ENCODE measurements at places on chromosomes 7 and 10.

GRCh38 chr7:50795253-50795652, 12.6 kb upstream of the GRB10 start:
- no peak for DNase-seq

DNA sequence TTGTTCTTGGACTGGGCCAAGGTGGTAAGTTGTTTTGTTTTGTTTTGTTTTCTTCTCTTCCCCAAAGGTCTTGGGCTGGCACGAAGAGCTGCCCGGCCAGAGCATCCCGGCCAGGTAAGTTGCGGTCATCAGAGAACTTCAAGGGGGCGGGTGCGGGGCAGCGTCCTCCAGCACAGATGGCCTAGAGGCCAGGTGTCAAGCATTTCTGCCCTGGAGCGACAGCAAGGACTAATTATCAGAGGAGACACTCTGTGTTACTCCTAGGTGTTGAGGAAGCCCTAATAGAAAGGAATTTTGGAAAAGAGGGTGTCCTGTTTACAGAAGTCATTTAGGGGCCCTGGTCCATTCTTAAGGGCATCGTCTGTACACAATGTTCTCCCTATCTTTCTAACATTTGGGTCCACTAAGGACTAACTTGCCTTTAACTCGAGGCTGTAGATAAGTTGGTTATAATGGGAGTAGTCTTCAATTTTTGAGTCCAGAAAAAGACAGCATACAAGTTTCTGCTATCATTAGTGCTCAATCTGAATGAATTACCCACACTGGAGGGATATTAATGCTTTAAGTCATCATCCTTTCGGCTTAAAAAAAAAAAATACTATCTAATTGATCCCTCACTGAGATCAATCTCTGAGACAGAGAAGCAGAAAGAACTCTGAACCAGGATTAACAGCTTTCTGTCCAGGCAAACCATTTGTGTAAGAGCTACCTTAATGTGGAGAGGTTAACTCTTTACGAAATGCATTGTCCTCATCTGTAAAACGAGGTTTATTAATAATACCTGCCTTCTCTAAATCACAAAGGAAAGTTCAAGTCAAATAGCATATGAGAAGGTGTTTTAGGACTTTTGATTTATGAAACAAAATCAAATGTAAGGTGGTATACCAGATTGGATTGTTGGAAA, 1.5 kb downstream of the ITGB8 start:
- DNase-seq, result no peak

- no peak for DNase-seq
These were observed 206.1 kb downstream of the RAMP3 start for GRCh38 chr7:45363669-45364068.

GRCh38 chr10:100803492-100803891, 58.1 kb downstream of the PAX2 start:
- no peak for DNase-seq

DNA sequence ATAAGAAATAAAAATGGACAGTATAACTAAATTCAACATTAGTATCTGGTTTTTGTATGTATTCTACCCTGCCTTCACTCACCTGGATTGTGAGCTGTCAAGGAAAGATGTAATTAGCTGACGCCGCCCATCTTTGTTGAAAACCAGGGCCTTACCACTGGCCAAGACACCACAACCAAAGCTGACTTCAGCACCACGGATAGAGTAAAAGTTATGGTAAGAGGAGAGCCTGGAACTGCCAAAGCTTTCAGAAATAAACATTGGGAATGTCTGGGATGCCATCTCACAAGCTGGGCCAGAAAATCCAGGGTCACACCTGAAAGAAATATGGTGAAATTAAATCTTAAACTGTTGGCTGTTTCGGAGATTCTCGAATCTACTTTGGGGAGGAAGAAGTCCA, 190.1 kb upstream of the SLC26A5 start:
- DNase-seq, result no peak

DNA sequence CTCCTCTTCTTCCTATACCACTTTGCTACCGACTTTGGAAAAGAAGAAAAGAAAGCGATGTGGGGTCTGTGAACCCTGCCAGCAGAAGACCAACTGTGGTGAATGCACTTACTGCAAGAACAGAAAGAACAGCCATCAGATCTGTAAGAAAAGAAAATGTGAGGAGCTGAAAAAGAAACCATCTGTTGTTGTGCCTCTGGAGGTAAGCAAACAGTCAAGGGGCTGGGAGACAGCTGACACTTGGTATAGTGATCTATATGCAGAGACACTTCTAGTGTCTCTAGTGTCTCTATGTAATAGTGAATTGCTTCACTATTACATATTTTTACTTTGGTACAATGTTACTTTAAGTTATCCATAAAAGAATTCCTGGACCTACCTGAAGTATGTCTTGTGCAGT, 13.9 kb downstream of the TET1 start:
- DNase-seq, result no peak

- DNase-seq, result no peak
These were observed 2.4 kb upstream of the NKX6-2 start for GRCh38 chr10:132788180-132788830.

DNA sequence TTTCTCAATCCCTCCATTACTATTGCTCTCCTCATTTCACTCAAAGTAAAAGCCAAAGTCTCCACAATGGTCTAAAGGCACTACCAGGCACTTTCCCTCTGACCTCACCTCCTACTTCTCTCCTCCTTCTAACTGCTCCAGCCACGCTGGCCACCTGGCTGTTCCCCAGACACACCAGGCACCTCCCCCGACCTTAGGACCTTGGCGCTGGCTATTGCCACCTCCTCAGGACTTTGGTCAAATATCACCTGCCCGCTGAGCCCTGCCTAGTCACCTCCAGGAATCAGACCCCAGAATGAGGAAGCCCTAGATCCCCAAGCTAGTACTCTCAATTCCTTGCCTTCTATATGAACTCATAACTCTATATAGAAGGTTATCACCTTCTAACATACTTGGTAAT, 66.2 kb upstream of the STEAP1B start:
- no peak for DNase-seq

DNA sequence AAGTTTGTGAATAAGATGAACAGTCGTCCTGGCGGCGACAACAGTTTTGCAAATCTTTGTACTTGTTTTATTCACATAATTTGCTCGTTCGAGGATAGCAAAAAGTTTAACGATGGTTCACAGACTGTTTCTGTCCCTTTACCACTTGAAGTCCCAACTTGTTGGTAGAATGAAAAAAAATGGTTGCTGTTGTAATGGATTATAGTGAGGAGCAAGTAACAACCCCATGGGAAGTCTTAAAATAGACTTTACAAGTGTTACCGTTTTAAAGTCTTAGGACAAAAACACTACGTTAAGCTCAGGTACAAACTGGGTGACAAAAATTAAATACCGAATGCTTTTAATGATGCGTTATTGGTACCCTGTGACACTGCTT, 589 bp downstream of the LSM8 start:
- DNase-seq, result no peak

DNA sequence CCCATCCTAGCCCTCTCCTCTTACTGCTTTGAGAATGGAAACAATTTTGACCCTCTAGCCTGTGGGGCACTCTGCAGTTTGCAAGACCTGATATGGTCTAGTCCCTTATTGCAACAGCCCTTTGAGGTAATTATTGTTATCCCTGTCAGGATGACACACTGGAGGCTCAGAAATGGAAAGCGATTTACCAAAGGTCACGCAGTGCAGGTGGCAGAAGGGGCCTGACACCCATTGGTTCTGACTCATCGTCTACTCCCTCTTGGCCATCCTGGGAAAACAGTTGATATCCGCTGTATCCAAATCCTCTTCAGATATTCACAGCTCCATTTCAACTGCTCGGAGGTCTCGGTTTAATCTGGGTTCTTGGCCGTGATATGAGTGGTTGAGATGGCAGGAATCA, 44.7 kb upstream of the AQP1 start:
- no peak for DNase-seq

DNA sequence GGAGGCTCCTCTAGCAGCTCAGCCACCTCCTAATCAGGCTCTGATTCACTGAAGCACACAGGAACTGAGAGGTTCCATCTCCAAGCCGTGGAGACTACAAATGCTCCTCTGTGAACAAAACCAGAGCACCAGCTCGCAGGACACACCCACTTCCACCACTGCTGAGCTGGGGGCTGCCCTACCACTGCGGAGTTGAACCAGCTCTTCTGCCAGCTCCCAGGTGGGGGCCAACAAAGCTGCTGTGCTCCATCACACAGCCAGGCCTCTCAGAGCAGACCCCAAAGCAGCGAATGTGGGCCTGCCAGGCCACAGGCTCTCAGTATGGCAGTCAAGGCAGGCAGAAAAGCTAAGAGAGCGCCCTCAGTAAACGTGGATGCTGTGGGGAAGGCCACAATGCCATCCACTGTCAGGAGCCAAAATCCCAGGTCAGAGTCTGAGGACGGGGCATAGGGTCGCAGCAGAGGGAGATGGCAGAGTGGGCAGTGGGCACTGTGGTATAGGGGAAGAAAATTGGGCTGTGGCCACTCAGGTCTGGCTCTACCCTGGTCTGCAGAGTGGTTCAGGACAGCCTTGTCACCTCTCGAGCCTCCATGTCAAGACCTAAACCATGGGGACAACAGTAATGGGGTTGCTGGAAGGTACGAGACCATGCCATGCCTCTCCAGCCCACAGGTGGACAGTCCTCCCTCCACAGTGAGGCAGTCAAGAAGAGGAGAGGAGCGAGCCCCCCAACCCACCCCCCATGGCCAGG, 82.1 kb downstream of the GRID1 start:
- DNase-seq, result no peak

GRCh38 chr7:7628476-7628875, 12.1 kb upstream of the UMAD1 start:
- DNase-seq, result no peak

DNA sequence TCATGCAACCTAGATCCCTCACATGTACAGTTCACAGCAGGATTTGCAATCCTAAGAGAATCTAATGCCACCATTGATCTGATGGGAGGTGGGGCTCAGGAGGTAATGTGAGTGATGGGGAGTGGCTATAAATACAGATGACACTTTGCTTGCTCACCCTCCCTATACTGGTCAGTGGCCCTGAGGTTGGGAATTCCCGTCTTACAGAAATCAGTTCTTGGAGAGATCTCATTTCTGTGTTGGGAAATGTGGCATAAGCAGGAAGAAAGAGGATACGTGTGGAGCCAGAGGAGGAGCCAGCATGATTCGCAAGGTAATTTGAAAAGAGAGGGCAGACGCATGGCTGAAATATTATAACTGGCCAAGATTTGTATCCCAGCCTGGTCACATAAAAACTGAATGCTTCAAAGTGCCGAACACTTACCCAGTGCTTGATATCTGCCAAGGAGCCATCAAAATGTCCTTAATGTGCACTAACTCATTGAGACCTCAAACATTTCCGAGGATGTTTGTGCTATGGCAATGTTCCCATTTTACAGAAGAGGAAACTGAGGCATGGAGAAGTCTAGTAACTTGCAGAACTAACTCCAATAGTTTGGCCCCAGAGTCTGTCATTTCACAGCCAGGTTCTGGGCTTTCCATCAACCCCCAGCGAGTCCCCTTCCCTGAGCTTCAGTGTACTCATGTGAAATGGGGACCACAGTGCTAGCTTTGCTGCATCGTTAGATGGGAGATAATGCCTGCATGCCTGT, 5.5 kb upstream of the IKZF1 start:
- no peak for DNase-seq

GRCh38 chr7:148037044-148037443, 553.5 kb upstream of the C7orf33 start:
- DNase-seq, result no peak

DNA sequence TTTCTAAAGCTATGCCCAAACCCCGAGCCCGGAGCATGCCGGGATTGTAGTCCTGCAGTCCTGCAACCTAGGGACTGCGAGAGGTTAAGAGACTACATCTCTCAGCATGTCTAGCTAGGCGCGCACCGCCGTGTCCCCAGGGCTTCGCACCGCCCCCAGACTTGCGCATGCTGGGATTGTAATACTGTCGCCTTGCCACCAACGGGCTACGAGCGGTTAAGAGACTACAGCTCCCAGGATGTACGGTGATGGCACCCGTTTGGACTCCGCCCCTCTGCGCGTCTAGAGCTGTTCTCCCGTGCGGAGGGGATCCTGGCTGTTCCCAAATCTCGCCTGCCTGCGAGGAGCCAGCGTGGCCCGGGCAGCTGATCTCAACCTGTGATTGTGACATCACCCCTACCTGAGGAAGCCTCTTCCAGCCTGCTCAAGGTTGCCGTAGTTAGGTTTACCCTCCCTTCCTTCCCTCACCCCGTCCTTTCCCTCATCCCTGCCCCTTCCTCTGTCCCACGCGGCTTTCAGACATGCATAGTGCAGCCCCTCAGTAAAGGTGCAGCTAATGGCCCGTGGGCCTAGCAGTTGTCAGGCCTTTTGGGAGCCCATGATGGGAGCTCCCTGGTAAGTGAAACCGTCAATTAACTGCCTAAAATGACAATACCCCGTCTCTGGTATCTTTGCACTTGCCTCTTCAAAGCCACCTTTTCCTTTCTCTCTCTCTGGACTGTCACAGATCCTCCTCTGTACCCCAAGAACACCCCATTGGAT, 6.3 kb upstream of the ZNF736 start:
- peak; percentile 98 for DNase-seq

GRCh38 chr7:22179442-22179879, 177.5 kb downstream of the RAPGEF5 start:
- no peak for DNase-seq

GRCh38 chr7:116032886-116033285, 2.3 kb upstream of the TFEC start:
- no peak for DNase-seq

DNA sequence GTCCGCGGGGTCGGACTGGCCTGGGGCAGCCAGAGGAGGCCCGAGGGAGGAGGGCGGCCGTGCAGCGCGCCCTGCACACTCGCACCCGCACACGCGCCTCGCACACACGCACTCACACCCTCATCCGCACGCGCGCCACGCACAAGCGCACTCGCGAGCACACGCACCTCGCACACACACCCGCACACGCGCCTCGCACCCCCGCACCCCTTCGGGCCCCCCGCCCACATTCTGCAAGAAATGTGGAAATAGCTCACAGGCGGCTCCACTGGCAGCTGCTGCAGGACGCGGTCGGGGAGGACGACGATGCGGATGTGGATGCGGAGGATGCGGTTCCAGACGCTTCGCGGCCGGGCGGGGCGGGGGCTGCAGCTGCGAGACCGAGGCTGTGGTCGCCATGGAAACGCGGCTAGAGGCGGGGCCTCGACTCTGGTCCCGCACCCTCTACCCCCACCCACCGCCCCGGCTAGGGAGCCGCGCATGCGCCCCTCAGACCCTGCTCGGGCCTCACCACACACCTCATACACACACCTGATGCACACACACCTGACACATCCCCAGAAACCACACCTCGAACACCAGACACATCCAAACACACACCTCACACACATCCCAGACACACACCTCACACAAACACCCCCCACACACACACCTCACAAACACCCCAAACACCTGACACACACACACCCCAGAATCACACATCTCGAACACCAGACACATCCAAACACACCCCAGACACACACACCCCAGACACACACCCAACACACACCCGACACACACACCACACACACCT, at the start of gene CALY:
Gene CALY, minus strand, starts transcription at position 320 of the 793 bp plus-strand sequence. CDS start 7,907 bp downstream, outside the sequence.
- DNase-seq, result no peak

GRCh38 chr10:71302874-71303568, 16.0 kb upstream of the SLC29A3 start:
- no peak for DNase-seq

- DNase-seq, result no peak
These were observed 40.3 kb downstream of the HIPK2 start for GRCh38 chr7:139737221-139738100.

GRCh38 chr7:89182116-89182515, 386.6 kb upstream of the TEX47 start:
- DNase-seq, result no peak

- no peak for DNase-seq
These were observed 58.0 kb downstream of the GNAT3 start for GRCh38 chr7:80453699-80454340.

Data from hippocampal formation (tissue), 2 donors.